ENCODE measurements at places on chromosomes 4 and X.

DNA sequence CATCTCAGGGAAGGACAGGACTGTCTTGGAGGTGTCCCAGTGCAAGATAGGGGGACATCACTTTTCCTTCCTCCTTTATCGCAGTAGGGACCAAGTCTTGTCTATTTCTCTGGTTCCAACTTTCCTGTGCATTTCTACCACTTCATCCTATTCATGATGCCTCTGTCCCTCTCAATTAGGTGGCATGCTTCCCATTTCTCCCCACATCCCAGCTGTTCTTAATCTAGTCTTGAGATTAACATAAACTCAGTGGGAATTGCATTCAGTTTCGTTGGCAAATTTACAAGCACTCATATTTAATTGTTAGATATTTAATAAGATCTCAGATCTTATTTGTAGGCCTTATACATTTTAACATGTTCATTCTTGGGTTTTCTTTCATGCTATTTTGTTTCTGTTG is 15.7 kb upstream of the ODAM start:
- DNase-seq = no peak

DNA sequence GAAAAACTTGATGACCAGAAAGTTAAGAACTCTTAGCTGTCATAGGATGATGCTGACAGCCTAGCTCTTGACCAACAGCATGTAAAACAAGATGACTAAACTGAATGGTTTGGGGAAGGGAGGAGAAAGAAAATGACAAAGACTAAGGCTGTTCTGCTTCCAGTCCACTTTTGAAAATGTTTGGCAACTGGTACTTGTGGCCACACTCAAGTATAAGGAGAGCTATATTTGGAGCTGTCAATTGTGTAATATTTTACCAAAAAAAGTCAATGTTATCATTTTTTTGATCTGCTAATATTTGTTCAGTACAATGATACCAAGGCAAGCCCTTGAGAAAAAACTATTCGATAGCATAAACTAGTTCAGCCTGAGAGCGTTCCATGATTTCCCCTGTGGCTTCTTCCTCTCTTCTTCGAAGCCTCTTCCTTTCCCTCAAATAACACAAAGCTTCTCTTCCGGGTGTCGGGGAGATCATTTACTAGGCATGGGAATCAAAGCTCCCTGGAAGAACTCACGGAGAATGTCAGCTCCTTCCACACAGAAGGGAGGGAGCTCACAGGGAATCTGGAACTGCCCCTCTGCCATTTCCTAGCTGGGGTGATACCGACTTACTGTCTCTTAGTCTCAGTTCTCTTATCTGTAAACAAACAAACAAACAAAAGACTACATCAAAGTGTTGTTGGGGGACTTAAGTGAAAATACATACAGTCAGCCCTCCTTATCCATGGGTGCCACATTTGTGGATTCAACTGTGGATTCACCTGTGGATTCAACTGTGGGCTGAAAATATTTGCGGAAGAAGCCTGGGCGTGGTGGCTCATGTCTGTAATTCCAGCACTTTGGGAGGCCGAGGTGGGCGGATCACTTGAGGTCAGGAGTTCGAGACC is 82.6 kb downstream of the SCD5 start:
- no peak for DNase-seq

- DNase-seq = no peak
These were observed 352.6 kb downstream of the INPP4B start for GRCh38 chr4:142493255-142494110.

- no peak for DNase-seq
These were observed 7.6 kb downstream of the SORCS2 start for GRCh38 chr4:7199771-7200441.

DNA sequence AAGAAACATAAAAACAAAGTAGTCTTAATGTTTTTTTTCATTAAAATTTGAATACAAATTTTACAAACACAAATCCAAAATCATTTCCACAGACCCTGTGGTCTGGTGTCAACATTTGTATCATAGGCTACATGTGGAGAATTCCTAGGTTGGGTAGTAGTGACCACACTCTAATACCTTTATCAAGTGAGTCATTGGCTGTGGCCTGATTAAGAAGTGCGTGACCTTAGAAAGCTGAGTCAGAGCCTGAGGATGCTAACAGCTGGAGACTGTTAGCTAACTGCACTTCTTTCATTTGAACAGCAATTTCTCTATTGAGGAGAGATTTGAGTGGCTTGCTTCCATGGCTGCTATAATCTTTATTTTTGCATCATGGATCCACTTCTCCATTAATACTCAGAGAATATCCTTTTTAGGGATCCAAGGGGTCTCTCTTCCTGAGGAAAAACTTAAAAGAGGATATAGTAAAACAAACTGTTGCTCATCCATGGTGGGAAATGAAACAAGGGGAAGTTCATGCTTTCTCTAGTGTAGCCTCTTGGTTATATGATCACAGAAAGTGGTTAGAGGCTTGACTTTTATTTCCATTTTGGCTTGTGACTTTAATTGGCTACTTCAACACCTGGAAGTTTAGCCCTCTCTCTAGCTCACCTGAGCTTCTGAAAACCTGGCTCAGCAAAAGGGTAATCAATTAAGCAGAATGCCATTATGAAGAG is 335.8 kb downstream of the PABPC4L start:
- DNase-seq = no peak

GRCh38 chr4:28225689-28226353 is 1365.2 kb downstream of the STIM2 start:
- DNase-seq = no peak

GRCh38 chr4:180436361-180436760 is 1806.8 kb upstream of the TENM3 start:
- DNase-seq = no peak

DNA sequence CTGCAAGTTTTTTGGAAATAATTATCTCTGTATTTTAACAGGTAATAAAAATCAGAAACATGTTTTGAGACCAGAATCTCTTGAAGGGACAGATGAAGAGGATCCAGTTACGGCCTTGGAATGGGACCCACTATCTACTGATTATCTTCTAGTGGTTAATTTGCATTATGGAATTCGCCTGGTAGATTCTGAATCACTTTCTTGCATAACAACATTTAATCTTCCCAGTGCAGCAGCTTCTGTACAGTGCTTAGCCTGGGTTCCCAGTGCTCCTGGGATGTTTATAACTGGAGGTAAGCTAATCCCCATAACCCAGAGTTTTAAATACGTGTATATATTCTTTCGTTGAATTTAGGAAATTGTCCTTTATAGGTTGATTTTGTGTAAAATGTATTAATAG is 59.4 kb downstream of the WDR17 start:
- no peak for DNase-seq

DNA sequence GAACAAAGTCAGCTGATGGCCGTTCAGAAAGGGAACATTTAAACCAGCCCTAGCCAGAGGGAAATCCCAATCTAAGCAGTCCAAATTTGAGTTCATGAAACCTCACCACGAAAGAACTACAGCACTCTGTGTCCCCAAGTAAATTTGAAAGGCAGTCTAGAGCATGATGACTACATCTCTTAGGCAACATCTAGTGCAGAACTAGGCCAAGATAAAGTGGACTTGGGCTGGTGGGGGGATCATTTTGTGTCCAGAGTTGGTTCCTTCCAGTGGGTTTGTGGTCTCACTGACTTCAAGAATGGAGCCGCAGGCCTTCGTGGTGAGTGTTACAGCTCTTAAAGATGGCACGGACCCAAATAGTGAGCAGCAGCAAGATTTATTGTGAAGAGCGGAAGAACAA is 64.9 kb downstream of the KLHL4 start:
- DNase-seq = no peak

DNA sequence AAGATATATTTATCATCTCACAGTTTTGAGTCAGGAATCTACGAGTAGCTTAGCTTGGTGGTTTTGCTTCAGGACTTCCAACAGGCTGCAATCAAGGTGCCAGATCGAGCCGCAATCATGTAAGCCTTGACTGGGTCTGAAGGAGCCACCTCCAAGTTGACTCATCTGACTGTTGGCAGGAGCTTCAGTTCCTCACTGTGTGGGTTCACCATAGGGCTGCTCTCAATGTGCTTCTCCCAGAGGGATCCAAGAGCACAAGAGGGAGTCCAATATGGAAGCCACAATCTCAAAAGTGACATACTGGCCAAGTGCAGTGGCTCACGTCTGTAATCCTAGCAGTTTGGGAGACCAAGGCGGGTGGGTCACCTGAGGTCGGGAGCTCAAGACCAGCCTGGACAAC is 26.5 kb downstream of the DCHS2 start:
- no peak for DNase-seq

DNA sequence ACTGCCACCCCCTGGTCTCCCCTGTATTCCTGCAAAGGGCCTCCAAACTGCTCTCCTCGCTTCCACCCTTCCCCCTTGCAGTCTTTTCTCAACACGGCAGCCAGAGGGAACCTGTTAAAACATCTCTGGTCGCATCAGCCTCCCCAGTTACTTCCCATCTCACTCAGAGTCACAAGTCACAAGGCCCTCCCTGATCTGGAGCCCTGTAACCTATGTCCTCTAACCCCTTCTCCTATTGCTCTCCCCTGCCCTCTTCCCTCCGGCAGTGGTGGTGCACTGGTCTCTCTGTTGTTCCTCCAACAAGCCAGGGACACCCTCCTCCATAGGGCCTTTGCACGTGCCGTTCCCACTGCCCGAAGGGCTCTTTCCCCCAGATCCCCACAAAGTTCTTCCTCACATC is 73.2 kb downstream of the SH3KBP1 start:
- DNase-seq = no peak

- no peak for DNase-seq
These were observed 6.7 kb upstream of the IRAK1 start for GRCh38 chrX:154026136-154027021.

DNA sequence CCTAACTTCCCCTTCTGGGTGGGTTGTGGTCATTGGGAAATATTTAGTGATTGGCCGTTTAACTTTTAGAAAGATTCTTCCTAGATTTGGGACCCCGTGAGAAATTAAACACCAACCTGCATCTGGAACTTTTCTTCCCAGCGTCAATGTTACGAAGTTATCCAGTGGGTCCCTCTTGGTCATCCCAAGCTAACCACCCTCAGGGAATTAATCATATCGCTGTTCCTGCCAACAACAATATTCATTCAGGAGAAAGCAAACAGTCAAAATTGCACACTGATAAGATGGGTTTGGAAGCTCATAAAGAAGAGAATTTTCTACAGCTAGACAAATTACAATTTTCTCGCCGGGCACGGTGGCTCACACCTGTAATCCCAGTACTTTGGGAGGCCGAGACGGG is 121.2 kb upstream of the STX18 start:
- no peak for DNase-seq

- DNase-seq = no peak
These were observed 72.6 kb downstream of the DTHD1 start for GRCh38 chr4:36353998-36354397.

GRCh38 chr4:88697588-88698329 is at the start of gene NAP1L5:
Gene NAP1L5 (minus strand): TSS chr4:88697829. CDS start chr4:88697754, 75 bp downstream.
- DNase-seq = no peak

GRCh38 chr4:81404294-81404693 is 67.4 kb downstream of the RASGEF1B start:
- no peak for DNase-seq

- no peak for DNase-seq
These were observed 32.5 kb downstream of the SULT1B1 start for GRCh38 chr4:69727926-69728325.

GRCh38 chr4:26197018-26197779 is 123.6 kb upstream of the RBPJ start:
- no peak for DNase-seq

GRCh38 chrX:107551546-107551945 is 76.8 kb upstream of the PRPS1 start:
- peak; percentile 80 for DNase-seq
